D341Med (cell line): ENCODE measurements at places on chromosomes 2 and 18.
A peak's percentile ranks its signal among the peaks of the same experiment; 100 is the strongest.

- no peak for DNase-seq
Measured at GRCh38 chr2:24831221-24832072, 38.2 kb downstream of the CENPO start.

DNA sequence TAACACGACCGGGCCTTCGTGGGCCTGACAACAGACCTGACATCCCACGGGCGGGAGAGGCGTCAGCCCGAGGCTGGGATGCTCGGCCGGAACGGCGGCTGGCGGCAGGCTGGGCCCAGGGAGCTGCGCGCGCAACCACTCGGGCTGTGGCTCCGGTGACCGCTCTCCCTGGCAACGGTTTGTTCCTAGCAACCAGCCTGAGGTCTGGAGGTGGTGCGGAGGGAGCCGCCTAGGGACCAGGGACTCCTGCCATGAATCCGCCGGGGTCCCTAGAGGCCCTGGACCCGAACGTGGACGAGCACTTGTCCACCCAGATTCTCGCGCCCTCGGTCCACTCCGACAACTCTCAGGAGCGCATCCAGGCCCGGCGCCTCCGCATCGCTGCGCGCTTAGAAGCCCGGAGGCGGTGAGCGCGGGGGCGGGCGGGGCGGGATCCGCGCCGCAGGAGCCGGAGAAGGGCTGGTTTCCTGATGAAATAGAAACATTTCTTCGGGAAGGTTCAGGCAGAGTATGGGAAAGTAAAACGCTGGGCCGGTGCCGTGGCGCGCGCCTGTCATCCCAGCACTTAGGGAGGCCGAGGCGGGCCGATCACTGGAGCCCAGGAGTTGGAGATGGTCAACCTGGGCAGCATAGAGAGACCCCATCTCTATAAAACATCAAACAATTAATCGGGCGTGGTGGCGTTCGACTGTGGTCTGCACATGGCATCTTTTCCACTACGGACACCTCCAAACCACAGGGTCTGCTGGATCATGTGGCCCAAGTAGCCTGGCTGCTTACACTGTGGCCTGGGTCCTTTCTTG, at the start of gene DRC1:
Gene DRC1, plus strand, starts transcription at position 182 of the 803 bp plus-strand sequence. Its CDS starts 70 bp downstream, at position 252.
- peak; percentile 53 for DNase-seq

DNA sequence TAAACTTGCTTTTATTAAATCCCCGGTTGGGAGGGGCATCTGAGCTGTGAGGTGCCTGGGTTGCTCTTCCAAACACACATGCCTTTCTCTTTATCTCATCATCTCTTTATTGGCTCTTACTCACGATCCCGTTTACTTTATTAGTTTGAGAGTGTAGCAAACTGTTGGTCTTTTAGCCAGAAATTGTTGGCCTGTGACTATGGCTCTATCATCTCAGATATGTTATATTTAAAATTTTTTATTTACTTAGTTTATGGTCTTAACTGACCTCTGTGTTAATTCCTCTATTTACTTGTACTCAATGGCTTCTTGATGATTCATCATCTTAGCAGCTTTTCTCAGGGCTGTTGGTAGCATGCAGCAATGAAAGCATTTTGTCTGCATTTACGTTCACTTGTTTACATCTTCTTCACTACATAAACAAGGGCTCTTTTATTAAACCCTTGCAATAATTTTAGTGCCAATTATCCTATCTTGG, 408.4 kb downstream of the HRH4 start:
- DNase-seq: no peak

GRCh38 chr2:189527812-189528592, 52.6 kb downstream of the SLC40A1 start:
- DNase-seq: no peak

- DNase-seq: no peak
Measured at GRCh38 chr2:46653539-46653938, 174.2 kb downstream of the TMEM247 start.

GRCh38 chr2:121052521-121052920, 232.5 kb downstream of the TFCP2L1 start:
- DNase-seq: no peak

DNA sequence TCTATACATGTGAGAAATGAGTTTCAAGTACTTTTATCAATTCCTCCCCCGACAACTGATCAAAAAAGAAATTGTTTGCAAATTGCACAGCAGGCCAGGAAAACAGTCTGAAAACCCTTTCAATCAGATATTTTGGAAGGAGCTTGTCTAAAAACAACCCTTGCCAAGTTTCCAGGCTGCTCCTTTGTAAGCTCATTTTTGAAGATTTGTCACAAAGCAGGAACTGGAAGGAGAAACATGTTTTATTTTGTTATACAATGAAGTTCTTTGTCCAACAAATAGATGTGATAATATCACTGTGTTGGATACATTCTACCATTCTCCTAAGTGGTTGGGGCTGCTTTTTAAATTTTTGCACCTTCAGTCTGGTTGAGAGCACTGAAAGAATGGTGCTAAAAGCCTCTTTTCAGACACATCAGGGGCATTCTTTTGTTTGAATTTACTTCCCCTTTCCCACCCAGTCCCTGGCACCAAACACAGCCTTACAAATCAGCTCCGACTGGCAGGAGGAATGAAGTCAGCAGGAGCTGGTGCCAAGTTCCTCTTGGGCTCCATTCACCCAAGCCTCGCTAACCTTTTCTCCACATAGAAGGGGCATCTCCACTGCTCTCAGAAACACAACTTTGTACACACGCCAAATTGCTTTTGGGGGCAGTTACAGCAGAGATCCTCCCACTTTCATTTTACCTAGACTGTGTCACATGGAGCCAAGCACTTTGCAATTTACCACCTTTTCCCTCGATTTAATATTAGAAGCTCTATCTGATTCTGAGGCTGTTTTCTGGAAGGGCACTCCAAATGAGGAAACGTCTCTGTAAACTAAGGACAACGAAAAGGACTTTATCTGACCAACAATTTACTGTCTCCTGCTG, 88.0 kb downstream of the C1D start:
- no peak for DNase-seq

DNA sequence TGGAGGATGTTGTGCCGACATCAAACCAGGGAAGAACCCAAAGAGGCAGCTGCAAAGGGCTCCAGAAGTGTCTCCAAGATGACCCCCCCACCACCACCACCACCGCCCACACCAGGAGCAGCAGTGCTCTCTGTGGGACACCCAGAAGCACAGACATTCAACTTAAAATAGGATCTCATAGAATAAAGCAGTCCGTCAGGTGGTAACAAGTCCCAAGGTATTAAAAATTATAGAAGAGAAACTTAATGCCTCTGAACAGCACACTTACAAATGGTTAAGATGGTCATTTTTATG, 155.5 kb upstream of the ID2 start:
- DNase-seq: no peak

GRCh38 chr18:79197531-79197930, 128.3 kb downstream of the ATP9B start:
- no peak for DNase-seq

GRCh38 chr2:203892207-203892606, 24.6 kb downstream of the CTLA4 start:
- no peak for DNase-seq

GRCh38 chr2:84033347-84033974, 425.6 kb downstream of the SUCLG1 start:
- DNase-seq: no peak

DNA sequence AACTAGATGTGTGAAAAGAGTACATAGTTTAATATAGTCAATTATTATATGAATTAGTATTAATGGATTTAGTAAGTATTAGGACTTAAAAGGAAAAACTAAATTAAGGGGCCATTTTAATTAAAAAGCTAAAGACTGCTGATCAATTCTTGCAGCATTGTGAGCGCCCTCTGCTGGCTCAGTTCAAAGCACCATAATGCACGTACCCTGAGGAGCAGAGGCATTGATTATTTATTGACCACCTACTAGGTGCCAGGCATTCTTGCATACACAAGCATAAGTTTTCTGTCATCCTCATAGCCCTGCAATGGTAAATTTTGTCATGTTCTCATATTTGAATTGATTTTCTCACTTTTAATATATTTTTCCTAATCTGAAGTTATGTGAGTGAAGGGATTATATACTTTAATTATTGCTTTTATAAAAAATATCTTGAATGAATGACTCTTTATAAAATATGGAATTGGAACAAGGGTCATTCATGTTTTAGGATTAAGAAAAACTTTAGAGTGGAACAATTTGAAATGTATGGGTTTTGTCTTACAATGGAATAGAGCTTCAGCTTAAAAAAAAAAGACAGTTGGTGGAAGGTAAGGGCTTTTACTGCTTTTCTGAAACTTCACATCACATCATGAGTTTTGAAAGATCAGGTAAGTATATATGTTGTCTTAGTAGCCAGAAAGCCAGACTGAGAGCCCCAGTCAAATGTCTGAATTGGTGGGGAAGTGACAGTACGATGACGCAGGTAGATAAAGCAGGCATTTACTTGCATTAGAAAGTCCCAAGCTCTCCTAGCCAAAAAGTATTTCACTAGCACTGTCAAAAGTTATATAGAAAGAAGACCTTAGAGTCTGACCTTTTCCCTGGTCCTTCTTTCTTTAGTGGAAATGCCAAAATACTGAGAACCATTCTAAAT, 9.7 kb downstream of the ITGA4 start:
- DNase-seq: peak; percentile 44

GRCh38 chr2:240349133-240350005, 86.1 kb upstream of the GPC1 start:
- DNase-seq: no peak

DNA sequence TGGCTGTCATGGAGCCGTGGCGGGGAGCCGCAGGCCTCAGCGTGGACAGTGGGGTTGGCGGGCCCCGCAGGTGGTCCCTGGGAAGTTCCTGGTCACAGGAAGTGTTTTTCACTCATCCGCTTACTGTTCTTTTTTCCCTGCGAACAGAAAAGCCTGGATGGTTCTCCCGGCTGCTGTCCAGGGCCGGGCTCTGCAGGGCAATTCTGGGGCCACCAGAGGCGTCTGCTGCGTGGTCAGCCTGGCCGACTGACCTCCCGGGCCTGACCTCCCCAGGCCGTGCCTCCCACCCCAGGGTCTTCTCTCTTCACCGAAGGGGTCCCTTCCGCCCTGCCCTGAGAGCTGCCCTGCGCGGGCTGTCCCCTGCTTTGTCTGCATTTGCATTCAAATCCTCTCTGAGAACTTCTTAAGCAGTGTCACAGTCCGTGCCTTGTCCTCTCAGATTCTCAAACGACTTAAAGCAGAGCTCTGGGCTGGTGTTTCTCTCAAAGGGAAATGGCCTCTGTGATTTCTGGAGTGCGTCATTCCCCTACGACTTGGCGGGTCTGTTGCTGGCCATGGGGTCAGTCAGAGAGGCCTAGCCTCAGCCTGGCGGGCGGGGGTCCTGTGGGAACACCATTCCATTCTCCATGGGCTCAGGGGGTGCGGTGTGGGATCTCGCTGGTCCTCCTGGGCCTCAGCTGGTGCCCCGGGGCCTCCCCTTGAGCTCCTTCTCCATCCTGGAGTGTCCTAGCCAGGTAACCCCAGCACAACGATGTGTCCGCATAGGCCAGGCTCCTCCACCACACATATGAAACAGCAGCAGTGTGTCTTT, 38.3 kb downstream of the KLHL29 start:
- DNase-seq: no peak

GRCh38 chr2:159557437-159558034, 58.8 kb downstream of the BAZ2B start:
- peak; percentile 33 for DNase-seq

DNA sequence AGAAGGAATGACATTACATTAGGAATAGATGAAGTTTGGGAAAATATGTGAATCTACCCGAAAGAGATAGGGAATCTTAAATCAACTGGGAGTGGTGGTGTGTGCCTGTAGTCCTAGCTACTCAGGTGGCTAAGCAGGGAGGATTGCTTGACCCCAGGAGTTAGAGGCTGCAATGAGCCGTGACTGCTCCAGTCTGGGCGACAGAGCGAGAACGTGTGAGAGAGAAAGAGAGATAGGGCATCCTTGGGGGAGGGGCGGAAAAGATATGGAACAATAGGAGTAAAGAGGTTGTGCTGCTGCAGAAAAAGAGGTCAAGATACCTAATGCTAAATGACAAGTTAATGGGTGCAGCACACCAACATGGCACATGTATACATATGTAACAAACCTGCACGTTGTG, 47.1 kb upstream of the ADAM23 start:
- no peak for DNase-seq

DNA sequence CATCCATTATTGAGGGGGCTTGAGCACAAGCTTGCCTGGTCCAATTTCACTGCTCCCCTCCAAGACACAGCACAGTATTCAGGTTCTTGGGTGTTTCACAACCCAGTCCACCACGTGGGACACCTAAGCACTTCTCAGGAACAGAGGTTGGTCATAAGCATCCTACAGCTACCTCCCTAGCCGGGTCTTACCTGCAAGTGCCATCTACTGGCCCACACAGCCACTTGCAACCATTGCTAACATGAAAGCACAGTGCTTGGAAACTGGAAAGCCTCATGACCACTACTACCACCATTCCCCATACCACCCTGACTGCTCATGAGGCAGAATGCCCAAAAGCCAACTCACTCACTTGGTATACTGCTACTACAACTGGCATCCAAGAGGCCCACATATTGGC, 105.7 kb upstream of the RPRM start:
- no peak for DNase-seq

DNA sequence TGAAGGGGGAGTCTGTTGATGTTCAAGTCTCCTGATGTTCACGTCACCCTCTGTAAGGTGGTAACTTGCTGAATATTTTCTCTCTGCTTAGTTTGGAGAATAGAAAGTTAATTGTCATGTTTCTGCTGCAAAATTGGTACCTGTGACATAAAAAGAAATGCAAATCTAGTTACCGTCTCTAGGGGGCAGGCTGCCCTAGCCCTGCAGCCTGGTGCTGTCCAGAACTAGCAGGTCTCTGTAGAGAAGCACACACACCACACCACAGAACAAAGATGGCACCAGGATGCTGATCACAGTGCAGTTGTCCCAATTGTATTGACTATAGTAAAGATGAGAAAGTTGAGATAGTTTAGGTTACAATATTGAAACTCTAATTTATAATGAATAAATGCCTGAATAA, 47.0 kb downstream of the SLC9A4 start:
- DNase-seq: peak; percentile 47

- peak; percentile 78 for DNase-seq
Measured at GRCh38 chr2:231601356-231602229, 8.9 kb downstream of the TEX44 start.

DNA sequence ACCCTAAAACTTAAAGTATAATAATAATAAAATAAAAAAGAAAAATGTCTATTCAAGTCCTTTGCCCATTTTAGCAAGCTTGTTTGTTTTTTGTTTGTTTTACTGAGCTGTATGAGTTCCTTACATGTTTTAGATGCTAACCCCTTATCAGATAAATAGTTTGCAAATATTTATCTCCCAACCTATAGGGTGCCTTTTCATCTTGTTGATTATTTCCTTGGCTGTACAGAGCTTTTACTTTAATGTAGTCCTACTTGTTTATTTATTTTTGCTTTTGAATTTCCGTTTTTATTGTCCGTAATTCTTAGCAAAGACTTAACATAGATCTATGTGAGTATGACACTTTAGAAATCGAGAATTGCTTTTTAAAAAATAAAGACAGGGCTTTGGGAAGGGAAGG, 17.8 kb downstream of the PXDN start:
- no peak for DNase-seq

- no peak for DNase-seq
Measured at GRCh38 chr18:27762054-27762453, 414.9 kb downstream of the CDH2 start.

DNA sequence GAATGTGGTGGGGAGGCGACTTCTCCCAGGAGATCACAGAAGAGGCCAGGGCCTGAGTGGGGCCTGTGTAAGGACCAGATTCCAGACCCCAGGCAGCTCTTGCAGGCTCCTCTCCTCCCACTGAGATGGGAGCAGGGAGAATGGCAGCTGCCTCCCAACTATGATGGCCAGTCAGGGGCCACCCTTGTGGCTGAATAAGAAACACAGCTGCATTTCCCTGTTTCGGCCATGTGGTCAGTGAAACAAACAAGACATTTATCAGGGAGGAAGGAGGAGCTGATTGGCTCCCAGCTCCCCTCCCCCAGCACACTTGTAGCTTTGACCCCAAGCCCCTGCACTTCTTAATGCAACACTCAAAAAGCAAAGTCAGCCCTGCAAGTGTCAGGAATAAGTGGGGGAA, 143.5 kb downstream of the CELF4 start:
- no peak for DNase-seq
